ENCODE measurements at places on chromosomes 3 and 15.

DNA sequence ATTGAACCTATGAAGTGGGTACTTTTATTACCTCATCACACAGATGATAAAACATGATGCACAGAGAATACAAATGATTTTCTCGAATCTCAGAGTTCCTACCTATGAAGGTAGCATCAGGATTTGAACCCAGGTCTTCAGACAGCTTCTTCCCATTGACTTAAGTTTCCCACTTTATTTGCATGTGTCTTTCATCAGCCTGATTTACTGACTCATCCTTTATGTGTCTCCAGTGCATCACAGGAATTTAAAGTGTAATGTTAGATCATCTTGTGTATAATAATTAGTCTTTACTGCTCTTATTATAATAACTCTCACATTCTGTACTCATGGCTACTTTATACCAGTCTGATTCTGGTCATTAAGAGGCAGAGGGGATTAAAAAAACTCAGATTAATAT, 449.4 kb upstream of the SUCLG2 start:
- DNase-seq: no peak

GRCh38 chr15:57411945-57412768, 35.9 kb downstream of the CGNL1 start:
- DNase-seq: no peak

GRCh38 chr15:93257920-93258319, 168.9 kb upstream of the RGMA start:
- no peak for DNase-seq

GRCh38 chr3:120424506-120424905, 26.3 kb downstream of the FSTL1 start:
- no peak for DNase-seq

- no peak for DNase-seq
Measured at GRCh38 chr3:101825904-101826445, 23.3 kb upstream of the NFKBIZ start.

- no peak for DNase-seq
Measured at GRCh38 chr3:164679245-164679644, 399.1 kb downstream of the SI start.

DNA sequence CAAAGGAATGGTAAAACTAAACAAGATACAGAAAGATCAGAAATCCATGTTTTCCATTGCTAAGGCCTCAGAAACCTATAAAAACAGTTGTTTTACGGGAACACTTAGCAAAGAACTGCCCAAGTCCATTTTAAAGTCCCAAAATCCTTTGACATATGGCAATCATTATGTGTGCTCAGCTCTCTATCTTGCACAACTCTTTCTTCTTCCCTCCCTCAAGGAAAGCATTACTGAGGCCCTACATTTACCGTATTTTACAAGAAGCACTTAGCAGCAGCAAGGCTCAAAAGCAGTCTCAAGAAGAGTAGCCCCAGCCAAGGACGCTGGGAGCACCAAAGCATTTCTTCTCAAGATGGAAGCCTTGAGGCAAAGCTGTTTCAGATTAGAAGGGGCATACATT, 169.6 kb upstream of the LRTM1 start:
- DNase-seq: peak; percentile 46

DNA sequence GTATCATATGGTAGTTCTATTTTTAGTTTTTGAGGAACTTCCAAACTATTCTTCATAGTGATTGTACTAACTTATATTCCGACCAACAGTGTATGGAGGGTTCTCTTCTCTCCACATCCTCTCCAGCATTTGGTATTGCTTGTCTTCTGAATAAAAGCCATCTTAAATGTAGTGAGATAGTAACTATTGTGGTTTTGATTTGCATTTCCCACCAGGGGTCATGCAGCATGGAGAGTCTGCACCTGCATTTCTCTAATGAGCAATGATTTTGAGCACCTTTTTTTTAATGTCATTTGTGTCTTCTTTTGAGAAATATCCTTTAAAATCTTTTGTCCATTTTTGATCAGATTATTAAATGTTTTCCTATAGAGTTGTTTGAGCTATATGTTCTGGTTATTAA, 718.5 kb downstream of the ZBBX start:
- DNase-seq: no peak

DNA sequence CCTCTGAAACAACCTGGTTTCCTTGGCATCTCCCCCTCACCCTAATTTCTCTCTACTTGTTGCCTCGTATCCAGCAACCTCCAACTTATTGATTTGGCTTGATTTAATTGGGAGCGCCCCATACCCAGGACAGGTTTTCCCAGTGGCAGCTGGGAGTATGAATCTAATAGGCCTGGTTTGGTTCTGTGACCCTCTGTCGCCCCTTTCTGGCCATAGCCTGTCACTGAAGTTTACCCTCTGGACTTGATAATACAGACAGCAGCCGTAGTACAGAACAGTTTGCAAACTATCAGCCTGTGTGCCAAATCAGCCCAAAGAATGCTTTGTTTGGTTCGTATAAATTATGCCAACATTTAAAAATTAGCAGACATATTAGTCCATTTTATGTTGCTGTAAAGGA, 525.1 kb upstream of the GOLIM4 start:
- DNase-seq: no peak

- no peak for DNase-seq
Measured at GRCh38 chr15:68638953-68639515, 60.2 kb downstream of the CORO2B start.

GRCh38 chr3:32743934-32744333, 58.9 kb downstream of the CNOT10 start:
- peak; percentile 70 for DNase-seq

DNA sequence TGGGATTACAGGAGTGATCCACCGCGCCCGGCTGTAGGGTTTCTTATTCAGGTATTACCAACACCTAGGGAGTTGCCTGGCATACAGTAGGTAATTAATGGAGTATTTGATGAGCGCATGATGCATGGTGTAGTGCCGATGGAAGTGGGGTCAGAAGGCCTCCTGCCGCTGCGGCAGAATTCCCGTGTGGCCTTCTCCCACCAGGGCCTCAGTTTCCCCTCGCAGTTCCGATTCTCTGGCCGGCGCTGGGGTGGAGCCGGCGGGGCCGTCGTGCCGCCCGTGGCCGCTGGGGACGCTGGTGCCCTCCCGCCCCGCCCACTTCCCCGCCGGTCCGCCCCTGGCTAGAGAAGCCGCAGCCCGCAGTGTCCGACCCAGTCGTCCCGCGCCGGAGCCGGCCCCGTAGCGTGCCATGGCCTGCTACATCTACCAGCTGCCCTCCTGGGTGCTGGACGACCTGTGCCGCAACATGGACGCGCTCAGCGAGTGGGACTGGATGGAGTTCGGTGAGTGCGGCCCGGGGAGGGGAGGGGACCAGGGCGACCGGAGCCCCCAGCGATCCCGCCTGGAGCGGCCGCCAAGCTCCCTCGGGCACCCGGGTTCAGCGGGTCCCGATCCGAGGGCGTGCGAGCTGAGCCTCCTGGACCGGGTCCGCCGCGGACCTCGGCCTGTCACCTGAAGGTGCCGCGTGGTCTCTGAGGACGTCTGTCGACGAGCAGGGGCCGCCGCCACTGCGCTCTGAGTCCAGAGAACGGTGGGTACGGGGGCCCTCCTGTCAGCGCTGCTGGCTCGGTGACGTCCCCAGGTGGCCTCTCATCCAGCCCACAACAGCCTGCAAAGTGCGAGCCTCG, at the start of gene IRAK2:
IRAK2 (plus strand) TSS at position 374 of the 848 bp plus-strand sequence; CDS start at position 410, 36 bp downstream.
- no peak for DNase-seq

GRCh38 chr3:122092460-122093165, 37.5 kb downstream of the CD86 start:
- no peak for DNase-seq

- DNase-seq: peak; percentile 46
Measured at GRCh38 chr3:16504242-16504641, 9.3 kb downstream of the RFTN1 start.

DNA sequence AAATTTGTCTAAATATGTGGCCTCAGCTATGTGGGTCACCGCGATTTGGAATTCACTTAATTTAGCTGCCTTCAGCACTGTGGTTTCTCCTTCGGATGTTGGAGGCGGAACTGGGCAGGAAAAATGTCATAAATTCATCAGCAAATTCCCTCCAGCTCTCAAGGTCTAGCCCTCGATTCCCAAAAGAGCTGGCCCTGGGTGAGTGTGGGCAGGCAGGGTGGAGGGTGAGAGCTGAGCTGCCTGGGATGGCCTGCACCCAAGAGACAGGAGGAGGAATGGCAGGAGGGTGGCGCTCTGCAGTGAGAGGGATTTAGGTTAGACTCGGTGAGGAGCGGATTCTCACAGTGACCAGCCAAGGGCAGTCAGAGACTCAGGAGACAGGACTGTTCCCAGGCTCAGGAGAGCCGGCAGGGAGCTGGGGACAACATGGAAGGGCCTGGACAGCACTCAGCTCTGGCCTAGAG, 57.1 kb downstream of the FEM1B start:
- DNase-seq: peak; percentile 61

GRCh38 chr15:89199746-89200145, 21.6 kb downstream of the RLBP1 start:
- DNase-seq: no peak

GRCh38 chr3:173800154-173800553, 402.6 kb downstream of the NLGN1 start:
- DNase-seq: no peak

DNA sequence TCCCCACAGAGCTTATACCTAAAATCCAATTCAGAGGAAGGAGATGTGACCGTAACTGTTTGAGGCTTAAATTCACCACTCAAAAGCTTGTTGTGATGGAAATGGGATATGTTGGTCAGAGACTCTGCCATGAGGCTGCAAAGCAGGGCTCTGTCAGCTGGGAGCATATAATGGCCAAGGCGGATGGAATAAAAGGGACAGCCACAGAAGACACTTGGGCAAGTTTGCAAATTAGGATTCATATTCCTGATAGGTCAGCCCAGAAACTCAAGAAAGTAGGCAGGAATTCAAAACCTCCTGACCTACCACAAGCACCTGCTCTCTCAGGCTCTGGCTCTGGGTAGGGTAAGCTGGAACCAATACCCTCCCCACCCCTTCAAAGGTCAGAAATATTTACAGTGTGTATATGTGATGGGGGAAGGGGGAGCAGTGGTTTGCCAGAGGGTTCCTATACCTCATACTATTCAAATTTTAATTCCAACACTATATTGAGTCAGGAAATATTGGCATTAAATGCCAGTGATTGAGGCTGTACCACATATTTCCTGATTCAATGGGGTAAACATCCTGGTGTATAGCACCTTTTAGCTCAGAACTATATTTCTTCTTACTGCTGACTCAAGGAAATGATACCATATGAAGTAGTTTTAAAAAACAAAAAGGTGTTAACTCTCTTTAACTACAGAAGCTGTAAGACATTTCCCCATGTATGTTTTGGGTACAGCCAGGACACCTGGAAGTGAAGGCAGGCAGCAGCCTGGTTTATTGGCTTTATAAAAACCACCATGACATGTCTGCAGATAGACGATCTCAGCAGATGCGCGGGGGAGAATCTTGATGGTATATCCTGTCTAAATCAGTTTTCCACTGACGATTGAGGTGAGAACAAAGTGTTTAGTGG, 19.2 kb downstream of the FYCO1 start:
- no peak for DNase-seq

- no peak for DNase-seq
Measured at GRCh38 chr15:70835415-70835814, 18.5 kb downstream of the LARP6 start.

DNA sequence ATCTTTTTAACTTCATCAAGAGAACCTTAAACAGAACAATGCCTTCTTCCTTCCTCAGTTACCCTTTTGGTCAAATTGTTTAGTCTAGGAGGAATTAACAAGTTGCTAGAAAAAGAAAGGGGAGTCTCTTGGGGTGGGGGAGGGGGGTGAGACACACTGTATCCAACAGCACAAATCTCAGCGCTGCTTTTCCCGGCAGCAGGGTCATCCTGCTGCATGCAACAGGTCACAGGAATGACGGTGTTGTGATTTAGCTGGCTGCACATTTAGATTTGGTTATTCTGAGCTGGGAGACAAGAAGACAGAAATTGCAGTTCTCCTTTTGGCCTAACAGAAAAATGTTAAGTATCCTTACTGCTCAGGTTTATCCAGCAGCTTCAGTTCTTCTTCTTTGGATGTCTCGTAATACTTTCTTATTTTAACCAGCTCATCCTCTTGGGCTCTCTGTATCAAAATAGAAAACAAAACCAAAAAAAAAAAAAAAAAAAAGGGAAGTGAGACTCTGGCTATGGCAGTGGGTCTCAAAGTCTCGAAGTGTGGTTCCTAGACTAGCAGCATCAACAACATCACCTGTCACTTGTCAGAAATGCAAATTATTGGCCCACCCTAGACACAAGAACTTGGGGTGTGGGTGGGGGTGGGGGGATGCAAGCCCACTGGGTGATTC, 190.5 kb downstream of the GREM1 start:
- DNase-seq: no peak

DNA sequence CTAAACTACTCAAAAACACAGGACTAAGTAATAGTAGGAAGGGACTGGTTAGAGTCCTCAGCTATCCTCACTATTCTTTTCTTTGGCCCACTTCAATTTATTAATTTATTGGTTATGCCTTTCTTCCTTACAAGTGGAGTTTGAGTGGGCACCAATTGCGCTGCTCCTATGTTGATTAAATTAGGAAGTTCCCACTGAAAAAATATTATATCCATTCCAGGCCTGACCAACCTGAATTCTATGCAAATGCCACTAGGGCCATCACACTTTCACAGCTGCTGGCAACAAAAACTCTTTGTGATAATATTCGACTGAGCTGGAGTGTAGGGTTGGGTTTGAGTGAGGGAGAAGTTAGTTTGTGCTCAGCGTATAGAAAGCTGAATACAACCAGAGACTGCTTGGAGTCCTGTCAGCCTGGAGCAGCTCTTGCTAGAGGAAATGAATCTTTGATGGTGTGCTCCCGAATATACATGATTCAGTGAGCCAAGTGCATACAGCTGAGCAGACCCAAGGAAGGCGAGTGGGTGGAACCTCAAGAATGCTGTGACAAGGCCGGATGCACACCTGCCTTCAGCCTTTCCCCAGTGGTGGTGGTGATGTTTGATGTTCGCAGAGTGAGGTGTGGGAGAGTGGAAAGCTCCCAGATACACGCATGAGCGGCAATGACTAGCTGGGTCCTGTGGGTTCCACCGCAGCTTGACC, 1.5 kb downstream of the ARHGEF3 start:
- DNase-seq: no peak

GRCh38 chr3:49110780-49111179, 6.2 kb upstream of the QARS1 start:
- DNase-seq: no peak

DNA sequence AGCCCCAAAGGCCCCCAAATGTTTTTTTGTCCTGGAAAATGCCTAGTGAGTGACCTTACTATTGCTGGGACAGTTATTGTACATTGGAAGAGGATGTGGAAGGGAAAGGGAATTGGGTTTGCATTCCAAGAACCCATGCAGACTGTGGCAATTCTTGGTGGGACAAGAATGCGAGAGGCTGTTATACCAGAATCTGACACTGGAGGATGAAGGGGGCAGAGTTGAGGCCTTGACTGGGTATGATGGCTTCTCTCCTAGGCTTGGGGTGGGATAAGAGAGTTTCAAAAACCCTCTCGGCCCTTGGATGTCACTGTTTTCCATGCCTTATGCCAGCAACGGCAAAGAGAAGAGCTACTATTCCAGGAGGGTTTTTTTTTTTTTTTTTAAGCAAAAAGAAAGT, 25.3 kb downstream of the IL16 start:
- no peak for DNase-seq

GRCh38 chr3:169660709-169661360, 2.7 kb downstream of the MECOM start:
- DNase-seq: no peak

- no peak for DNase-seq
Measured at GRCh38 chr3:127156338-127157050, 36.4 kb upstream of the PRR23E start.

- no peak for DNase-seq
Measured at GRCh38 chr3:156614642-156615511, 59.5 kb upstream of the TIPARP start.
